NCI-H526 treated with DMSO at 0.1 percent for 48 hours (cell line): ENCODE measurements at places on chromosomes 2 and 18.
A peak's percentile ranks its signal among the peaks of the same experiment; 100 is the strongest.

DNA sequence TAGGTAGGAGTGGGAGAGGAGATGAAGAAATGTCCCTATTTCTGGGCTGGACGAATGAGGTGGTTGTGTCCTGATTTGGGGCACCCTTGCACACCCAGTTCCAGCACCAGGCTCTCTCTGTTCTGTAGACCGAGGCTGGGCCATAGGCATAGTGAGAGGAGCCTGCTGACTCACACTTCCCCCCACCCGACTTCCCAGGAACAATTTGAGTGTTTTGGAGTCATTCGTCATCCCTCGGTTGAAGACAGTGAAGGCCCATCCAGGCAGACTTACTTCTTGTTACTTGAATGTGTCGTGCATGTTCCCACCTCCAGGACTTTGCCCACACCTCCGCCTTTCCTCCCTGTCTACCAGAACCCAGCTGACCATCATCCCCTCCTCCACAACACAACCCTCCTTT, 179.1 kb downstream of the HAUS1 start:
- DNase-seq: no peak

DNA sequence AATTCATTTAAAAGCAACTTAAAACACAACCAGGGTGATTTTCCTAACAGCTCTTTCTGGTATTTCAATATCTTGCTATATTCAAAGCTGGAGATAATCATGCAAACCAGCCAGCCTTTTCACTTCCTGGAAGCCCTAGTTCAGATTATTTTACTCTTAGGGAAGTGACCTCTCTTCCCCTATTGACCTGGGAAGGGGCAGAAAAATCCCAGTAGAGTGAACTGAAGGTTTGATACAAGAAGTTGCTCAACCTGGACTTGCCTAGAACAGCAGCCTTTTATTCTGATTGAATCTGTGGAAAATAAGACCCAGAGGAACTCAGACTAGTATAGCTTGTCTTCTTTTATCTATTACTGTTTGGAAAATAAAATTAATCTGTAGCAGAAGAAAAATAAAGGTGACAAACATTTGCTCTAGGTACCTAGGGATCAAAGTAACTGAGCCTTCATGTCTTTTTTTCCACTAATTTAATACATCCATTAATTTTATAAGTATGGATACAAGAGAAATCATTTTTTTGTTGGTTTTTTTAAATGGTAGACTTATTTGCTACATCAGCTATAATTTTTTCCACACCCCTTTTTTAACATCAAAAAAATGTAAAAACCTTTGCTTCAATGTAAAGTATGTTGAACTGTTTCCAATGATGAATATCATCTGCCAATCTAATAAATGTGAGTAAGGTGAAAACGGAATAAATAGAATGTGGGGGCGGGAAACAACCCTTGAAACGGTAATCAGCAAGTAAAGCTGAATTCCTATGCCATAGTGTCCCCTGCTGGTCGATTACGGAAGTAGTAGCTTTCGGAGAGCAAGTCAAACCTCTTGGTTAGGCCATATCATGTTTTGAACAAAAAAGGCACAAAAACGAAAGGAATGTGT, 629.9 kb downstream of the NRXN1 start:
- peak; percentile 63 for DNase-seq

GRCh38 chr2:126886211-126886915, 12.3 kb upstream of the TEX51 start:
- no peak for DNase-seq

GRCh38 chr2:181334158-181334826, 122.9 kb upstream of the ITGA4 start:
- no peak for DNase-seq

GRCh38 chr2:48272199-48272598, 257.8 kb upstream of the STON1 start:
- no peak for DNase-seq

- no peak for DNase-seq
These were observed 50.4 kb downstream of the MFSD6 start for GRCh38 chr2:190458352-190459107.

DNA sequence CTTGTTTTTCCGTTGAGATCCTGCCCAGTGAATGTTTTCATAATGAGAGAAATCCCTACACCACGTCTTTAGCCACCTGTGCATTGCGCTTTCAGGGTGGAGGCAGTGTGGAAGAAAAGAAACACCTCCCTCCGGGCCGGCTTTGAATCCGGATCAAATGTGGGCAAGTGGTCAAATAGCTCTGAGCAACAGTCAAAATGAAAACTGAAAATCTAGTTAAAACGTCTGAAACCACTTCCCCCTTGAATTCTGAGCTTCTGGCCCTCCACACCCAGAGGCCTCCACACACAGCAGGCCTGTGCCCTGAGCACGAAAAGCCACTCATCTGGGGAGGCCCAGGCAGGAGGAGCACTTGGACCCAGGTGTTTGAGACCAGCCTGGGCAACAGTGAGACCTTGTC, 263.6 kb upstream of the SALL3 start:
- DNase-seq: no peak

GRCh38 chr2:100470898-100471514, 724 bp downstream of the NMS start:
- no peak for DNase-seq

GRCh38 chr2:144578099-144578498, 58.2 kb upstream of the ZEB2 start:
- DNase-seq: no peak

GRCh38 chr2:8501061-8501720, 180.7 kb upstream of the ID2 start:
- DNase-seq: no peak
